ENCODE measurements at places on chromosomes 5 and 9.
A peak's percentile ranks its signal among the peaks of the same experiment; 100 is the strongest.

- no peak overlapping the region for H3K27ac ChIP-seq
- no peaks in the 10 kb centered on the region for H3K36me3 ChIP-seq
- peaks cover 7% of the 10 kb centered on the region for H3K27me3 ChIP-seq
- no peak overlapping the region for H3K4me3 ChIP-seq
- no peaks in the 10 kb centered on the region for H3K4me1 ChIP-seq
Observed at GRCh38 chr5:1961952-1962595, 79.3 kb upstream of the IRX4 start.

GRCh38 chr5:103120607-103121200 lies 603 bp downstream of the PPIP5K2 start:
- peak overlapping the region; percentile 73 for H3K4me3 ChIP-seq
- H3K27ac ChIP-seq = peak overlapping the region; percentile 98
- H3K36me3 ChIP-seq = no peaks in the 10 kb centered on the region
- no peak for DNase-seq
- H3K27me3 ChIP-seq = no peaks in the 10 kb centered on the region
- H3K4me1 ChIP-seq = peaks cover 14% of the 10 kb centered on the region

- H3K27me3 ChIP-seq = no peaks in the 10 kb centered on the region
- no peaks in the 10 kb centered on the region for H3K36me3 ChIP-seq
- DNase-seq = no peak
- no peak overlapping the region for H3K4me3 ChIP-seq
- H3K4me1 ChIP-seq = no peaks in the 10 kb centered on the region
- H3K27ac ChIP-seq = no peak overlapping the region
Observed at GRCh38 chr9:107455425-107456135, 34.0 kb downstream of the KLF4 start.

DNA sequence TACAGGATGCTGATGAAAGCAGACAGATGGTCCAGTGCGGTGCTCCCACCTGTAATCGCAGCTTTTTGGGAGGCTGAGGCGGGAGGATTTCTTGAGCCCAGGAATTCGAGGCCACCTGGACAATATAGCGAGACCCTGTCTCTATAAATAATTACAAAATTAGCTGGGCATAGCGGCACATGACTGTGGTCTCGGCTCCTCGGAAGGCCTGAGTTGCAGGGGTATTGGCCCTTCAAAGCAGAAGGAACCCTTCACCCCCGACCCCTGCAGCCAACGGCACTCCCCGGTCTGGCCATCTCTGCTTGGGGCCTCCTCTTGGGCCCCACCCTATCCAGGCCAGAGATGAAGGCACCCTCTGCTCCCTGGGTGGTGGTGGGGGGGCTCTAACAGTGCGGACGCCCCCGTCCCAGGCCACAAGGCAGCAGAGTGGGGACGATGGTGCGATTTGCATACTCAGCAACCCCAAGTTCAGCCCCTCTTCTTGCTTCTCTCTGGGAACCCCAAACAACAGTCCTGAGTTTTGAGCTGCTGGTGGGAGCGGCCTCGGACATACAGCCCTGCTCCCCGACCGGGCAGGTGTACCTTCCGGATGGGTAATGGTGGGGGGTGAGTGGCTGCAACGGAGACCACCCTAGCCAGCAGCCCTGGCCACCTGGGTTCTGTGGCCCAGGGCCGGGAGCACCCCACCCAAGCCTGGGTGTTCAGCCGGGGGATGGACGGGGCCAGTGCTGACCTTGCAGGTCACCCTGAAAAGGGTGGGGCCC lies 50.7 kb downstream of the NACC2 start:
- H3K36me3 ChIP-seq = no peaks in the 10 kb centered on the region
- H3K4me1 ChIP-seq = no peaks in the 10 kb centered on the region
- no peak overlapping the region for H3K4me3 ChIP-seq
- H3K27me3 ChIP-seq = peaks cover 100% of the 10 kb centered on the region
- H3K27ac ChIP-seq = no peak overlapping the region

DNA sequence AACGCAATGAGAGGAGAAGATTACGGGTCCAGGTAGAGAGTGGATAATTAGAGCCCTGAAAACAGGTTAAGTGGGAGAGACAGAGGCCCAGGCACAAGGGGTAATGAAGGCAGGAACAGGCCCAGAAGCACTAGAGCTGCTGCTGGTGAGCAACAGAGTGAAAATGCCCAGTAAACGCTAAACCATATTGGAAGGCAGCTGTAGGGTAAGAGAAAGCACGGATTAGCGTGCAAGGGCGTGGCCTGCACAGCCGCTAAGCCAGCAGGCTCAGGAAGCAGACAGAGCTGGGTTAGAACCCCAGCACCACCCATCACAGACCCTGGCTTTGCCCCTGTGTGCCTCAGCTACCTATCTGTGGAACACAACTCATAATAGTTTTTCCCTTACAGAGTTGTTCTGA lies 93.2 kb downstream of the PAX5 start:
- DNase-seq = no peak
- no peak overlapping the region for H3K4me3 ChIP-seq
- no peak overlapping the region for H3K27ac ChIP-seq

GRCh38 chr5:142107736-142108431 lies 695 bp upstream of the NDFIP1 start:
- peak overlapping the region; percentile 40 for H3K4me3 ChIP-seq
- no peak for DNase-seq
- no peaks in the 10 kb centered on the region for H3K36me3 ChIP-seq
- H3K4me1 ChIP-seq = peaks cover 18% of the 10 kb centered on the region

GRCh38 chr5:5139777-5140478 lies at the start of gene ADAMTS16:
Gene ADAMTS16, plus strand, starts transcription at chr5:5140330. Its CDS starts 138 bp downstream, at chr5:5140468.
- no peaks in the 10 kb centered on the region for H3K27me3 ChIP-seq
- H3K4me3 ChIP-seq = no peak within 1 kb of the TSS
- no peaks in the 10 kb centered on the region for H3K36me3 ChIP-seq
- H3K4me1 ChIP-seq = no peaks in the 10 kb centered on the region

All from MM.1S (cell line).